Muscle of leg (tissue), 16 donors: ENCODE measurements at places on chromosomes 6 and 20. TPM values are rescaled to one million over a fixed set of nuclear protein-coding genes. Genes with fewer than 3 reads are reported as not detected.
A peak's percentile ranks its signal among the peaks of the same experiment; 100 is the strongest.

The PRDM13 gene
- polyA plus RNA-seq: not detected

DNA sequence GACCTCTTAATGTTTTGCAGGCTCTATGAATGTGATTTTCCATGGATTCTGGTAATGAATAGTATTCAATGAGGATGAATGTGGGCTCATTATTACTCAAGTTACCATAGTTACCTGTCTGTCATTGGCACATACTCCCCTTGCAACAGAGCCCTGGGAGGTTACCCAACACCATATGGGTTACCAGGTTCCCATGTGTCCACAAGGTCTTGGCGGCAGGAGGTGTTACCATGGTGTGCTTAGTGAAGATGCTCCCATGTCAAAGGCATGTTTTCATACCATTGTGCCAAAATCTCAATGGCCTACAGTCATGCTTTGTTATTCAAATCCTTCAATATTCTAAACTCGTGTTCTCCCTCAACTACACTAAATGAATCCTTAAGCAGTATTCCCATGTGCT, 232.5 kb downstream of the HDGFL1 start:
- no peak for DNase-seq

DNA sequence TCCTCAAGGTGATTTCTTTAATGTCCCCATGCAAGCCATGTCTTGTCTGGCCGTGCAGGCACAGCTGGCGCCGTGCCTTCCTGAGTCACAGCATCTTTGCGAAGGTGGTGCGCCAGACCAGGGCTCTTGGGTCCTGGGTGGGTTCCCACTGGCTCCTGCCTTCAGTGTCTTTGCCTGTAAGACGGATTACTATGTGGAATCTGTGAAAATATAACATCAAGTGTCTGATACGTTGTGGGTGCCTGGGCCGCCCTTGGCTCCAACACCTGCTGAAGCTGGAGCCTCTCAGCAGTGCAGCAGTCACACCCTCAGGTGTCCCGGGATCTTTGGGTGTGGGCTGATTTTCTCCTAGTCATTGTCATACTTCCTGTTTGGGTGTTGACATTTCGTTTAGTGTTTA, 3.2 kb downstream of the OSBPL2 start:
- DNase-seq: no peak

The SLC22A7 gene
- not detected for polyA plus RNA-seq

The PI16 gene
- polyA plus RNA-seq: 68.6 TPM

The TFAP2A gene
- 0.46 TPM for polyA plus RNA-seq

- DNase-seq: peak; percentile 37
Observed at GRCh38 chr20:61588411-61589385, 336.6 kb downstream of the CDH4 start.

GRCh38 chr20:43987018-43987417, 72.4 kb downstream of the TOX2 start:
- DNase-seq: no peak

DNA sequence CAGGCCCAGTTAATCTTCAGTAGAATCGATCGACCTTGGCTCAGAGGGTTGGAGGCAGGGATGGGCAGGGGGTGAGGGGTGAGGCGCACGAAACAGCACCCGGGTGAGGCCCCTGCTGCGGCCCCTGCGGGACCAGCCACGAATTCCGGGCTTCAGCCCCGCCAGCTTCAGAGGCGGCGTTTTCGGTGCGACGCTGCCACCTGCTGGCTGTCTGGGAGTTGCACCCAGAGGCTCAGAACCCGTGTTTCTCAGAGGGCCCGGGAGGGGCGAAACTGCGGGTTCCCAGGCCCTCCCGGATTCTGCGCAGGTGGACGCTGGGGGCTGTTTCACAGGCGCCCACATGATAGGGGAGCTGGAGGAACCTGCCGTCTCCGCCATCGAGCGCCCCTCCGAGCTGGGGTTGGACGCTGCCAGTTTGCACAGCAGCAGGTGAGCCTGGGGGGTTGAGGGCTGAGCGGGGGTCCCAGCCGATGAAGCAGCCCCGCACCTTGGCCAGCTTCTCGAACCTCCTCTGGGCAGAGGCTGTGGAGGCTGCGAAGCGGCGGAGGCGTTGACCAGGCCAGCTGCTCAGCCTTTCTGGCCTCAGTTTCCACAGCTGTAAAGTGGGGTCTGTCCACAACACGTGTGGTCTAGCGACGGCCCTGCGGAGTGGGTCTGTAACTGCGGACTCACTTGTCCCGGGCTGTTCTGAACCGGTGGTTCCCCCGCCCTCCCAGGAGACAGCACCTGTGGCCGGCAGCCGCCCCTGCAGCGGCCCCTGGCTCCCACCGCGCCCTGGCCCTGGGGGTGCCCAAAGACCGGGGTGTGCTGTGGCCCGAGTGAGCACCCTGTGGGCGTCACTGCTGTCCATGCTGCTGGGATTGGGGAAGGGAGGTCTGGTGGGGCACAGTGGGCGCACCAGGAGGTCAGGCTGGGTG, 2.5 kb upstream of the BHLHE23 start:
- peak; percentile 69 for DNase-seq

The CRIP3 gene
- polyA plus RNA-seq: 2.0 TPM

GRCh38 chr6:20661721-20662120, 127.5 kb downstream of the CDKAL1 start:
- DNase-seq: peak; percentile 35

GRCh38 chr20:10217721-10218410, 764 bp upstream of the SNAP25 start:
- DNase-seq: peak; percentile 45

DNA sequence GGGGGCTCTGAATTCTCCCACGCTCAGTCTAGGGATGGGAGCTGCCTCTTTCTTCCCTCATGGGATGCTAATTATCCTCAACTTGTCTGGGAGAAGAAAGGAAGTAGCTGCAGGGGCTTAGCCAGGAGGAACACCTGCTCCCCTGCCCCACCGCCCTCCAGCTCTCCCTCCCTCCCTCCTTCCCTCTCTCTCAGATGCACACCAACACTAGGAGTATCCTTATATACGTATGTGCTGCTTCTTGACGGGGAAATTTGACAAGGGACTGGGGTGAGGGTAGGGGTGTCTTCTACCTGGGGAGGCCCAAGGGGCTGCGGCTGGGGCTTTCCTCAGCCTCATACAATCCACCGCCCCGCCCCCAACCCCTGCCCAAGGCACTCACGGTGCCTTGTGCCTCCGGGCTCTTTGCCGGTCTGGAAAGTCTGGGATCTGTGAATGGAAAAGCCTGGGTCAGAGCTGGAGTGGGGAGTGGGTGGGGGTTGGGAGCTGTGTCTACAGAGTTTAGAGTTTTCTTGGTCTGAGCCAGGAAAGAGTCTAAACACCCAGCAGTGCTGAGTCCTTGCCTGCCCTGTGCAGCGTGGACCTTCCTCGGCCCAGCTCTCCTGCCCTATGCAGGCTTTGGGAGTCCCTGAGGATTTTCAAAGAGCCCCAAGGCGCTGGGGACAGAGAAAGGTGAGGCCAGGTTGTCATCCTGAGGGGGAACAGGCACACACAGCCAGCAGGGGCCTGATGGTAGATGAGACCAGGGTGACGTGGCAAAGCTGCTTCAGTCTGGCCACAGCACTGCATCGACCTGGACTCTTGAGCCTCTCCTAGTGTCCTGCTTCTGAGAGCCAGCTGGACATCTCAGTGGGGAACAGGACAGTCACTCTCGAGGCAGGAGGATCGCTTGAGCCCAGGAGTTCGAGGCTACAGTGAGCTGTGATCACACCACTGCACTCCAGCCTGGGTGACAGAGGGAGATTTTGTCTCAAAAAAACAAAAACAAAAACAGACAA, 29.3 kb upstream of the EMILIN3 start:
- peak; percentile 93 for DNase-seq

GRCh38 chr20:19251958-19252357, 39.5 kb downstream of the SLC24A3 start:
- DNase-seq: no peak

DNA sequence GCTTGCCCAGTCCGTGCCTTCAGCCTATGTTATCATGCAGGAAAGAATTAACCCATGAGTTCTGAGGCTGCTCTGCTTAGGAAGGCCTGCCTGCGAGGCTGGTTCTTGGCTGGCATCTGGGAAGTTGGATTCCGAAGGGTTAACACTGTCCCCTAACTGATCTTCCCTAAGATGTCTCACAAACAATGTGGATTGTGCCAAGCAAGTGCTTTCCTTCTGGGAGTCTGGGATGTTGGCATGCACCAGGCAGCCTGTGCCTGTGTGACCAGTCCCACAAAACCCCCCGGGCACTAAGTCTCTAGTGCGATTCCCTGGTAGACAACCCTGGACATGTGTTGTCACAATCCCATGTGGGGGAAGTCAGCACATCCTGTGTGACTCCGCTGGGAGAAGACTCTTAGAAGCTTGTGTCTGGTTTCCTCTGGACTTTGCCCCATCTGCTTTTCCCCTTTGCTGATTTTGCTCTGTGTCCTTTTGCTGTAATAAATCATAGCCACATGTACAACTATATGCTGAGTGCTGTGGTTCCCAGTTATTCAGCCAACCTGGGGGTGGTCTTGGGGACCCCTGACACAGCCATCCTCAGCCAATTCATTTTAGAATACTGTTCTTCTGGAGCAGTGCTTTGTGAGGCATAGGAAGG, 83.8 kb downstream of the SLC22A23 start:
- peak; percentile 39 for DNase-seq

DNA sequence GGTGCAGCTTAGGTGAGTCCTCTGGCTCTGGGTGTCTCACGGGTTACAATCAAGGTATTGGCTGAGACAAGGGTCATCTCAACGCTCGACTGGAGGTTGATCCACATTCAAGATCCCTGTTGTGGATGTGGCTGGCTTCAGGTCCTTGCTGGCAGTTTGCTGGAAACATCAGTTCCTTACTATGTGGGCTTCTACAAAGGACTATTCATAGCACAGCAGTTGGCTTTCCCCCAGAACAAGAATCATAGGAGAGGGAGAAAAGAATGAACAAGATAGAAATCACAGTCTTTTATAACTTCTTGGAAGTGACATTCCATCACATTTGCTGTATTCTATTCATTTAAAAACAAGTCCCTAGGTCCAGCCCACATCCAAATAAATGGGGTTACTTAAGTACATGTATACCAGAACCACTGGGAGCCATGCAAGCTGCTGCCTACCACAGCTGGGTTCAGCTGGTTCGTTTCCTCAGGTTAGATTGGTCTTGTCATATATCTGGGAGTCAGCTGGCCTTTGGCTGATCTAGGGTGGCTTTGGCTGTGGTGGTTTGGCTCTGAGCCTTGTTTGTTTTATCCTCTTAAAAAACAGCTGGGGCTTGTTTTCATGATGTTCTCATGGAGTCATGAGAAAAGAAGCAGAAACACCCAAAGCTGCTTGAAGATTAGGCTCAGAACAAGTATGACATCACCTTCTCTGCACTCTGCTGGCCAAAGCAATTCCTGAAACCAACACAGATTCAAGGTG, 433.2 kb upstream of the SPTLC3 start:
- peak; percentile 93 for DNase-seq

DNA sequence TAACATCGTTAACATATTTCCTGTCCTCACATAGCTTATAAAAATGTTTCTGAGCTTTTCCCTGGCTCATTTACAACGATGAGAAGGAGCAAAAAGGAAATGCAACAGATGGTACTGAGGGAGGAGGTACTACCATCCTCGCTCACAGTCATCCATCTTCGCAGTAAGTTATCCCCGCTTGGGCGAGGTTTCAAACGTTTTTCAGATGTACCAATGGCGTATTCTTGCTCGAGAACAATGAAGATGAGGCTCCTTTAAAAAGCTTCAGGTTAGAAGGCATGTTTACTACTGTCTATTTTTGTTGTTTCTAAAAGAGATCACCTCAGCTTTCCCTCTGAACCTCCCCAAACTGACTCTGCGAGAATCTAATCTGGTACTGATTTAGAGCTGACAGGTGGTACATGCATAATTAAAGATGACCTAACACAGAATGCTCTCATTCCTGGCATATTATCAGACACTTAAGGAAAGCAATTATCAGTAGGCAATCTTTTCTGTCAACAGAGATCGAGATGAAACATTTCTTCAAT, 178.7 kb downstream of the GJA10 start:
- DNase-seq: no peak

The ADNP gene
- polyA plus RNA-seq: 54.6 TPM

- peak; percentile 31 for DNase-seq
Observed at GRCh38 chr6:39189915-39190544, 39.2 kb downstream of the KCNK5 start.

- DNase-seq: peak; percentile 92
Observed at GRCh38 chr20:4060064-4060795, 44.9 kb upstream of the RNF24 start.

- DNase-seq: peak; percentile 38
Observed at GRCh38 chr20:6104493-6105188, 18.2 kb downstream of the FERMT1 start.

GRCh38 chr6:71412559-71413140, 124.0 kb downstream of the OGFRL1 start:
- no peak for DNase-seq

The SMIM13 gene
- 9.3 TPM for polyA plus RNA-seq

GRCh38 chr20:31602779-31603441, 2.2 kb upstream of the ID1 start:
- no peak for DNase-seq

The SLC17A3 gene
- polyA plus RNA-seq: 0.69 TPM

DNA sequence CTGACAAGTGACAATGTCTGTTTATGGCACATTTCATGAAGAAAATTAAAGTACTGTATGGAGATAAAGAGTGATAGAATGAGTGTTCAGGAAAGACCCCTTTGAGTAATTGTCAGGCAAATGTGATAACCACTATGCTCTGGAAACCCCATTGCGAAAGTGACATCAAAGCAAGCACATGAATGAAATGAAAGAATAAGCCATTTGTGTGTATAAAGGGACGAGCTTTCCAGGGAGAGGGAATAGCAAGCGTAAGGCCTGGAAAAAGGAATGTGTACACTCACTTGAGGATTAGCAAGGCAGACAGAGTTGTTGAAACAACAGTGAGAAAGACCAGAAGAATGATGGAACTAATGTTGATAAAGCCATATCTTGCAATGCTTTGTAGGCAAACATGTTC, 490.0 kb downstream of the GRIK2 start:
- no peak for DNase-seq

GRCh38 chr6:108570517-108570916, 9.8 kb downstream of the FOXO3 start:
- DNase-seq: no peak

The CCN6 gene
- 0.67 TPM for polyA plus RNA-seq

DNA sequence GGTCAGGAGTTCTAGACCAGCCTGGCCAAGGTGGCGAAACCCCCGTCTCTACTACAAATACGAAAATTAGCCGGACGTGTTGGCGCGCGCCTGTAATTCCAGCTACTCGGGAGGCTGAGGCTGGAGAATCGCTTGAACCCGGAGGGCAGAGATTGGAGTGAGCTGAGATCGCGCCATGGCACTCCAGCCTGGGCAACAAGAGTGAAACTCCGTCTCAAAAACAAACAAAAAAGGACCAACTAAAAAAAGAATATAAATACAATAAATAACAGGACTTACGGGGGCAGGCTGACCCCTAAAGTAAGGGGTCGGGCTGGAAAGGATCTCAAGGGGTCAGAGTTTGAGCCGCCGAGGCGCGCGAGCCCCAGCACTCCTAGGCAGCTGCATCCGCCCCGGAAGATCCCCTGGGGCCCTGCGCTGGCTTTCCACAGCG, 509 bp upstream of the TPD52L2 start:
- no peak for DNase-seq

The HLA-DMB gene
- polyA plus RNA-seq: 5.1 TPM

DNA sequence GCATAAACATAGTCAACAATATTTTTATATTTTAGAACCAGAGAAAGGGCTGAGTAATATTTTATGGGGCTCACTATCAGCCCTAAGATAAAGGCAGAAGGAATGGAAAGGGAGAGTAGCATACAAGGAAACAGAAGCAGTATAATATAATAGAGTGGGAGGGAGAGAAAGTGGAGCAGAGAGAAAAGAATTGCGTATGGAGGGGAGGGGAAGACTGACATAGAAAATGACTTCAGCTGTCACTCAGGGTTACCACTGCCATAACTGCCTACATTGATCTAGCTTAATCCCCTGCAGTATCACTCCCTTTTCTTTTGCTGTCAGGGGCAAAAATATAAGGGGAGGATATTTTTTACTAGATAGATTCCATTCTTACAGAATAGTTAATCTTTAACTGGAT, 1133.5 kb upstream of the MAP3K7 start:
- peak; percentile 4 for DNase-seq
